Calu3 (cell line): ENCODE measurements at places on chromosomes 16 and 17. TPM values are rescaled to one million over a fixed set of nuclear protein-coding genes. Genes with fewer than 3 reads are reported as not detected.
A peak's percentile ranks its signal among the peaks of the same experiment; 100 is the strongest.

- H3K27ac ChIP-seq, result peak within 1 kb of the TSS; percentile 74
- H3K36me3 ChIP-seq, result peaks cover 54% of the 10 kb centered on the region
- peak; percentile 93 for DNase-seq
- H3K27me3 ChIP-seq, result no peaks in the 10 kb centered on the region
- peaks cover 32% of the 10 kb centered on the region for H3K4me1 ChIP-seq
- peak within 1 kb of the TSS; percentile 83 for H3K4me3 ChIP-seq
Observed at GRCh38 chr16:66751303-66751991, at the start of gene DYNC1LI2. DYNC1LI2 (minus strand) TSS chr16:66751609; CDS start chr16:66751591, 18 bp downstream.

DNA sequence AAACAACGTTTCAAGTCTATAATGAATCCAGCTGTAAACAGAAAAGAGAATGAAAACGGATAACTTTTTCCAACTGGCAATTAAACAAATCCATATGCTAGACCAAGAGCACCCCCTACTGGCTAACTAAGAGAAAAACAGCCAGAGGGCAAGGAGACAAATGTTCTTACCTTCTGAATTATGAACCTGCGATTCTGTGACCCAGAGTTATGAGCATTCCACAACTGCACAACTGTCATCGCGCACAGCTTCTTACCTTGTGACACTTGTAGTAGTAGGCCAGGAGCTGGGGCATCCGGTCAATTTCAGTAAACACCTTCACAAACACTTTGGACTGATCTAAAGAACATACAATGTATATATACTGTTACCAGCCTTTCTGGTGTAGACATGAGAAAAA lies 18.6 kb downstream of the COG7 start:
- DNase-seq, result peak; percentile 54
- peaks cover 21% of the 10 kb centered on the region for H3K36me3 ChIP-seq
- no peaks in the 10 kb centered on the region for H3K4me1 ChIP-seq
- H3K27me3 ChIP-seq, result no peaks in the 10 kb centered on the region
- H3K4me3 ChIP-seq, result no peak overlapping the region

- H3K27me3 ChIP-seq, result peaks cover 19% of the 10 kb centered on the region
- H3K4me1 ChIP-seq, result peaks cover 19% of the 10 kb centered on the region
- H3K27ac ChIP-seq, result no peak overlapping the region
- DNase-seq, result no peak
Observed at GRCh38 chr17:38324141-38324697, 19.5 kb downstream of the GPR179 start.

DNA sequence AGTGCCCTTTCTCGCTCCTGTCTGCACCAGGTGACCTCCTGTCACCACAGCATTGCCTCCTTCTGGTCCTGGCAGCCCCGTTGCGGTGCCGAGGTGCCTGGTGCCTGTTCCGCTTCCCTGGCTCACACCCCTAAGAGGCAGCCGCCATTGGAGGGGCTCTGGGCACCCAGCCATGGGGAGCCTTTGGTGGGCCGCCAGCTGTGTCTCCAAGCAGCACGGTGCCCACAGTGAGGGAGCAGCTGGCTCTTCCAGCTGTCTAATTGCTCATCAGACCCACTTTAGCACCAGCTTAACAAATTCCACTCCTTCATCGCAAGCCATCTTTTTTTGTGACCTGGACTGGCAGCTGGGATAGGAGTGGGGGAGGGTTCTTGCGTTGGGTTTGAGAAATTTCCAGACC lies 276.1 kb downstream of the SNX29 start:
- no peak for DNase-seq
- no peak overlapping the region for H3K4me3 ChIP-seq
- no peaks in the 10 kb centered on the region for H3K27me3 ChIP-seq
- no peak overlapping the region for H3K27ac ChIP-seq
- H3K4me1 ChIP-seq, result no peaks in the 10 kb centered on the region

- H3K27ac ChIP-seq, result no peak overlapping the region
- no peak for DNase-seq
- peaks cover 90% of the 10 kb centered on the region for H3K36me3 ChIP-seq
- H3K27me3 ChIP-seq, result no peaks in the 10 kb centered on the region
- H3K4me1 ChIP-seq, result peaks cover 24% of the 10 kb centered on the region
- H3K4me3 ChIP-seq, result no peak overlapping the region
Observed at GRCh38 chr17:45090711-45091110, 29.6 kb downstream of the NMT1 start.

The CCR7 gene
- total RNA-seq, result not detected in 2 replicates

DNA sequence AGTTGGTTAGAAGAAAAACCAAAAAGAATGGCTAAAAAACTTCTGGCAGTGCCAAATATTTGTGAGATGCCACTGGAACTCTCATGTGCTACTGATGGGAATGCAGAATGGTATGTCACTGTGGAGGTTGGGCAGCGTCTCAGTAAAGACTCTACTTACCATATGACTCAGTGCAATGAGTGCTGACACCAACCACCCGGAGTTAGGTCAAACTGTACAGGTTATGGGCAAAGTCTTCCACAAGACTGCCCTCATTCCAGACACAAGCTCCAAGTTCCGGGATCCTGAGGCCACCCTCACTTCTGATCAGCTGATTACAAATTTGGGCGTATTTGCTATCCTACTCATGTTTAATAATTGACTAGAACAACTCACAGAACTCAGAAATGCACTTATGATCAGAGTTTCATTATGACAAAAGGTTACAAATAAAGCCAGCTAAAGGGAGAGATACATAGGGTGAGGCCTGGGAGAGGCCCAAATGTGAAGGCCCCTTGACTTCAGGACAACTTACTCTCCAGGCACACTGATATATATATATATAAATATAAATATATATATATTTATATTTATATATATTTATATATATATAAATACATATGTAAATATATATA lies 114.9 kb downstream of the TRIM37 start:
- peaks cover 10% of the 10 kb centered on the region for H3K4me1 ChIP-seq
- peak; percentile 24 for DNase-seq
- no peaks in the 10 kb centered on the region for H3K36me3 ChIP-seq
- no peaks in the 10 kb centered on the region for H3K27me3 ChIP-seq

GRCh38 chr17:74123866-74124444 lies 79.5 kb upstream of the RPL38 start:
- H3K27me3 ChIP-seq, result peaks cover 93% of the 10 kb centered on the region
- H3K27ac ChIP-seq, result no peak overlapping the region
- H3K4me3 ChIP-seq, result no peak overlapping the region
- DNase-seq, result no peak
- H3K36me3 ChIP-seq, result peaks cover 4% of the 10 kb centered on the region
- H3K4me1 ChIP-seq, result peaks cover 19% of the 10 kb centered on the region

DNA sequence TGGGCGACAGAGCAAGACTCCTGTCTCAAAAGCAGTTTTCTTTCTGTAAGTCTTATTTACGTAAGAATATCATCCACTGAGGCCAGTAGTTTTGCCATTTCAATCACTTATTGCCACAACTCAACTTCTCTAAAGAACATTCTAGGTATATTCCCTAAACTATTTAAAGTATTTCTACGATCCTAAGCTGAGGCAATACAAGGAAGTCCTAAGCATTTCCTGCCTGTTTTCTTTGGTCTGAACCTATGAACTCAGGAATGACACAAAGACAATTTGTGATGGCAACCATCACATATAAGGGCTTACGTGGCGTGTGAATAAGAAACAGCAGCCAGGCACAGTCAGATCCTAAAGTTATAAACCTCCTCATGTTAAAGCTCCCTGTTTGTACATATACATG lies 14.2 kb downstream of the USP36 start:
- no peaks in the 10 kb centered on the region for H3K27me3 ChIP-seq
- no peaks in the 10 kb centered on the region for H3K4me1 ChIP-seq
- no peak overlapping the region for H3K27ac ChIP-seq
- no peak for DNase-seq
- H3K4me3 ChIP-seq, result no peak overlapping the region
- peaks cover 72% of the 10 kb centered on the region for H3K36me3 ChIP-seq

DNA sequence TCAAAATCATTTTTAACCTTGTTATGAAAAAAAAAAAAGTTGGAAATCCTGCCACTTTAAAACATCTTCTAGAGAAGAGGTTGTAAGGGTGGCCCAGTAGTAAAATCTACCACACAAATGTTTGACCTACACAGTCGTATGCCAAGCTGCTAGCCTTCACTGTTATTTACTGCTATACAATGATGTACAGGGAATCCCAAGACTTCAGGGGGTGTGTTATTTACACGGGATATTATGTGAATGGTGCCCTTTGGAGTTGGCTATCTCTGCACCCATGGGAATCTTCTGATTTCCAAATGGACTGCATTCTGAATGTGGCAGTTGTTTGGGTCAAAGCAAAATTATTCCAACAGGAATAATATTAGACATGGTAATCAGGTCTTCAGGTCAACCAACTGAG lies 45.9 kb downstream of the STH start:
- DNase-seq, result no peak
- H3K27me3 ChIP-seq, result no peaks in the 10 kb centered on the region
- no peak overlapping the region for H3K4me3 ChIP-seq
- peaks cover 17% of the 10 kb centered on the region for H3K4me1 ChIP-seq
- H3K27ac ChIP-seq, result peak overlapping the region; percentile 11

- peaks cover 9% of the 10 kb centered on the region for H3K4me1 ChIP-seq
- H3K27ac ChIP-seq, result no peak within 1 kb of the TSS
- H3K27me3 ChIP-seq, result peaks cover 10% of the 10 kb centered on the region
- H3K4me3 ChIP-seq, result peak within 1 kb of the TSS; percentile 78
- H3K36me3 ChIP-seq, result peaks cover 34% of the 10 kb centered on the region
Observed at GRCh38 chr17:76585649-76586593, at the start of gene ST6GALNAC2. ST6GALNAC2 (minus strand) TSS chr17:76585860; CDS start chr17:76585808, 52 bp downstream.

- no peaks in the 10 kb centered on the region for H3K27me3 ChIP-seq
- no peak overlapping the region for H3K4me3 ChIP-seq
- H3K36me3 ChIP-seq, result peaks cover 27% of the 10 kb centered on the region
- H3K4me1 ChIP-seq, result peaks cover 36% of the 10 kb centered on the region
- no peak for DNase-seq
Observed at GRCh38 chr16:74747716-74748615, 26.7 kb downstream of the FA2H start.

- no peaks in the 10 kb centered on the region for H3K4me1 ChIP-seq
- no peak for DNase-seq
- no peaks in the 10 kb centered on the region for H3K27me3 ChIP-seq
- peaks cover 98% of the 10 kb centered on the region for H3K36me3 ChIP-seq
Observed at GRCh38 chr16:11551842-11552241, 34.9 kb downstream of the LITAF start.

DNA sequence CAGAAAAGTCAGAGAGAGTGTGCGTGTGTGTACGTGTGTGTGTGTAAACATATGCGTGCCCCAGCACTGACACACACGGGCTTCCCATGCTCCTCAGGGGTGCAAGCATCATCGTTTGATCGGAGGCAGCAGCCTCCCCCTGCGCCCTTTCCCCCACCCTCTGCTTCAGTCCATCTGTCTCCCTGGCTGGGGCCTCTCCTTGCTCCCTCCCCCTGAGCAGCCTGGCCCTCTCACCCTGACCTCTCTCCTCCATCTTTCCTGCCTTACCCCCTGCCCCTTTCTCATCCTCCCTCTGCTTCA lies 4.4 kb downstream of the STX1B start:
- DNase-seq, result no peak
- H3K4me3 ChIP-seq, result no peak overlapping the region
- peaks cover 4% of the 10 kb centered on the region for H3K36me3 ChIP-seq

GRCh38 chr16:71499775-71500364 lies 10.7 kb upstream of the ZNF19 start:
- no peak overlapping the region for H3K27ac ChIP-seq
- no peak overlapping the region for H3K4me3 ChIP-seq
- H3K27me3 ChIP-seq, result no peaks in the 10 kb centered on the region
- H3K36me3 ChIP-seq, result no peaks in the 10 kb centered on the region
- H3K4me1 ChIP-seq, result peaks cover 2% of the 10 kb centered on the region

The RRAD gene
- total RNA-seq, result 1.3 and 2.2 TPM in 2 replicates

The TBC1D3H gene
- not detected in 2 replicates for total RNA-seq

DNA sequence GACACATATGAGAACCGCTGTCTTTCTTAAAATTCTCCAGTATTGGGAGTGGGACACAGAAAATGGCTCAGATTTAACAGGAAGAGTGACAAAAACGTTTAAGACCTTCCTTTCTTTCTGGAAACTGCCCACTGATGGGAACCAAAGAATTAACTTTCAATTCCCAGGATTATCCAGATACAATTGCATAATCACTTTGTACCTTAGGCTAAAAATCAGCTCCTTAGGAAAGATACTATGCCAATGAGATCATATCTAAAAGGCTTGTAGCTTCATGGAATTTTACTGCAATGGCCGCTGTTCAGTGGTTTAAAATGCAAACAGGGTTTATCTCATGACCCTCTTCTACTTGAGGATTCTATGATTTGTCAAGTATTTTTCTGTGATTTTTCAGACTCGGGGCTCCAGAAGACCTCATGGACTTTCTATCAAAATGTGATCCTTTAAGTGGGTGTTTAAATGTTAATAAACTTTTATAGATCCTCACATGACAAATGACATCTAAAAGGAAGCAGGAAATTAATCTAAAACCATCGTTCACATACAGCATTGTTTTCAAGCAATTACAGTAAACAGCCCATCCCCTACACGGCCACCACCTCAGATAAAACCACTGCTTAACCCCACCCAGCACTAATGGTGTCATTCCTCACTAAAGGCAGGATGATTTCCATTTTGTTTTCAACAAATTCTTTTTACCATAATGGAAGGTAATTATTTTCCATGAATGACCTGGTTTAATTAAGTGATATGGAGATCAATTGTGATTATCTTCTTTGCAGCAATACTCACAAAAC lies 31.6 kb upstream of the ERN1 start:
- no peak overlapping the region for H3K4me3 ChIP-seq
- no peak overlapping the region for H3K27ac ChIP-seq
- H3K27me3 ChIP-seq, result no peaks in the 10 kb centered on the region

DNA sequence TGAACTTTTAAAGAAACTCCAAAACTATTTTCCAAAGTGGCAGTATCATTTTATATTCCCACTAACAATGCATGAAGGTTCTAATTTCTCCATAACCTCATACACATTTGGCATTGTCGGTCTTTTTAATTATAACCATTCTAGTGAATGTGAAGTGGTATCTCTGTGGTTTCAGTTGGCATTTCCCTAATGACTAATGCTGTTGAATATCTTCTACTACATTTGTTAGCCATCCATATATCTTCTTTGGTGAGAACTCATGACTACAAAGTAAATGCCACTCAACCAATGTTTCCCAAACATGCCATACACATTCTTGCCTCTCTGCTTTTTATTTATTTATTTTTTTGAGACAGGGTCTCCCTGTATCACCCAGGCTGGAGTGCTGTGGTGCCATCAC lies 31.7 kb upstream of the TAOK1 start:
- H3K4me1 ChIP-seq, result no peaks in the 10 kb centered on the region
- no peaks in the 10 kb centered on the region for H3K27me3 ChIP-seq
- no peak overlapping the region for H3K27ac ChIP-seq

GRCh38 chr16:10918294-10919002 lies 23.8 kb downstream of the DEXI start:
- H3K27ac ChIP-seq, result no peak overlapping the region
- peaks cover 3% of the 10 kb centered on the region for H3K36me3 ChIP-seq
- DNase-seq, result peak; percentile 95
- H3K27me3 ChIP-seq, result no peaks in the 10 kb centered on the region
- H3K4me3 ChIP-seq, result no peak overlapping the region
- peaks cover 8% of the 10 kb centered on the region for H3K4me1 ChIP-seq

DNA sequence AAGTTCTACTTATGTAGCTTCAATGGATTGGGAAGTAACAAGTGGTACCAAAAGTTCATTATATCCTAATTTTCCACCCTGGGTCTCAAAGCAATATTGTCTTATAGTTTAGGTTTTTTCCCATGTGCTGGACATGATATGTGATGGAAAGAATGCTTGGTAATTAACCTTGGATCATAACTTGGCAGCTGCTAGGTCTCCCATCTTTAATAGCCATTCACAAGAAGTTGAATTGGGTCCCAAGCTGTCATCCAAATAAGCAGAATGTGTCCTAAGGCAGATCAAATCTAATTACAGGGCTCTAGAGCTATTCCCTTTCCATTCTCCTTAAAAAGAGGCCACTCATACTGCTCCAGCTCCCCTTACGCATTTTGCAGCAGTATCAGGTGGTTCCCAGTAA lies 44.7 kb upstream of the KCNJ16 start:
- H3K4me1 ChIP-seq, result no peaks in the 10 kb centered on the region
- no peak overlapping the region for H3K27ac ChIP-seq
- DNase-seq, result no peak
- no peak overlapping the region for H3K4me3 ChIP-seq
